ENCODE measurements at places on chromosomes 5 and 9. TPM values are rescaled to one million over a fixed set of nuclear protein-coding genes. Genes with fewer than 3 reads are reported as not detected.

The PSD2 gene
- total RNA-seq = not detected

GRCh38 chr5:150317048-150318003 is 14.6 kb upstream of the ARSI start:
- DNase-seq = peak; percentile 83
- no peak overlapping the region for H3K4me3 ChIP-seq
- H3K27me3 ChIP-seq = no peaks in the 10 kb centered on the region
- H3K27ac ChIP-seq = peak overlapping the region; percentile 71

The MYO10 gene
- total RNA-seq = 9.3 TPM

DNA sequence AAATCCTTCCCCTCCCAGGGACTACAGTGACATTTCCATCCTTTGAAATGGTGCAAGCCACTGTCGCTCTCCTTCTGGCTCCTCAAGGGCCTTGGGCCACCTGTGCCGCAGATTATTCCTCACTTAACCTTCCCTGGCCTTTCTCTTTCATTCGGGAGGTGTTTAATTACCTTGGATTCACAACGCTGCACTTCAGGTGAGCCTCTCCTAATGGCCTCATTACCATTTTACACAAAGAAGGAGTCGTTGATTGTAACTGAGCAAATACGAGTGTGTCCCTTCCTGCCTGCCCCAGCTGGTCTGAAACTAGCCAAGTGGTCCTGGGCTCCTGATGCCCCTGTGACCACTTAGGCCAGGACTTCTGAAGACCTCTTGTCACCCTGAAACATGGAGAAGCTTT is 205.0 kb downstream of the CRB2 start:
- no peak for DNase-seq
- H3K36me3 ChIP-seq = no peaks in the 10 kb centered on the region
- no peaks in the 10 kb centered on the region for H3K4me1 ChIP-seq
- H3K4me3 ChIP-seq = no peak overlapping the region
- no peaks in the 10 kb centered on the region for H3K27me3 ChIP-seq

The C9orf153 gene
- 0.55 TPM for total RNA-seq

The SSBP2 gene
- total RNA-seq = 28.9 TPM

GRCh38 chr5:139262742-139263445 is 30.6 kb upstream of the MATR3 start:
- H3K27me3 ChIP-seq = no peaks in the 10 kb centered on the region
- peak; percentile 89 for DNase-seq
- no peak overlapping the region for H3K4me3 ChIP-seq
- H3K27ac ChIP-seq = no peak overlapping the region

The SLCO4C1 gene
- total RNA-seq = not detected

GRCh38 chr5:39658866-39659265 is 234.1 kb upstream of the DAB2 start:
- no peaks in the 10 kb centered on the region for H3K36me3 ChIP-seq
- H3K4me3 ChIP-seq = no peak overlapping the region
- H3K27me3 ChIP-seq = peaks cover 10% of the 10 kb centered on the region
- H3K4me1 ChIP-seq = no peaks in the 10 kb centered on the region
- no peak for DNase-seq

The ARID3C gene
- 0.13 TPM for total RNA-seq

- no peaks in the 10 kb centered on the region for H3K27me3 ChIP-seq
- peaks cover 2% of the 10 kb centered on the region for H3K36me3 ChIP-seq
- no peak for DNase-seq
Observed at GRCh38 chr5:76714751-76715485, 1.0 kb upstream of the F2R start.

DNA sequence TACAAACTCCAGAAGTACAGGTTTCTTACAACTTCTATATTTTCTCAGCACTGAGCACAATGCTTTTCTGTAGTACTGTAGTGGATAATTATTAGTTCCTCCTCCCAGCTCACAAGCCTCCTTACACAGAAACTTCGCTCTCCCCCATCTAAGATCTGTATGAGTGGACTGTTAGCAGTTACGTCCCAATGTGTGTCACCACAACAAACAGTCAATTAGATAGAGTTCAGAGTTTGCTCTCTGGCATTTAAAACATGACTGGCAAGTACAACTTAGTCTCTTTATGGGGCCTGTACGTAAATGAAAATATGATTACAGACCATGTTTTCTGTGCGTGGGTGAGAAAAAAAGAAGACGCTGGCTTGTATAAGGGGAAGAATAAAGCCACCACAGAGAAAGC is 631.4 kb upstream of the DMAC1 start:
- H3K36me3 ChIP-seq = peaks cover 2% of the 10 kb centered on the region
- H3K4me1 ChIP-seq = no peaks in the 10 kb centered on the region
- H3K27me3 ChIP-seq = no peaks in the 10 kb centered on the region
- no peak for DNase-seq
- H3K27ac ChIP-seq = no peak overlapping the region

- peak; percentile 59 for DNase-seq
- H3K27me3 ChIP-seq = peaks cover 25% of the 10 kb centered on the region
- H3K27ac ChIP-seq = no peak overlapping the region
- no peak overlapping the region for H3K4me3 ChIP-seq
Observed at GRCh38 chr9:127923046-127923445, 6.2 kb upstream of the ST6GALNAC4 start.

GRCh38 chr9:125902831-125903512 is 155.8 kb downstream of the PBX3 start:
- no peaks in the 10 kb centered on the region for H3K27me3 ChIP-seq
- no peak overlapping the region for H3K4me3 ChIP-seq
- H3K4me1 ChIP-seq = peaks cover 21% of the 10 kb centered on the region
- H3K27ac ChIP-seq = no peak overlapping the region

- DNase-seq = no peak
- H3K4me1 ChIP-seq = no peaks in the 10 kb centered on the region
- H3K36me3 ChIP-seq = no peaks in the 10 kb centered on the region
- H3K27ac ChIP-seq = no peak overlapping the region
Observed at GRCh38 chr5:4758996-4759395, 381.1 kb upstream of the ADAMTS16 start.

GRCh38 chr5:72256536-72256935 is 63.5 kb downstream of the MRPS27 start:
- no peak overlapping the region for H3K27ac ChIP-seq
- no peak overlapping the region for H3K4me3 ChIP-seq
- H3K4me1 ChIP-seq = peaks cover 4% of the 10 kb centered on the region
- no peaks in the 10 kb centered on the region for H3K27me3 ChIP-seq

The NACC2 gene
- total RNA-seq = 3.6 TPM

- H3K27ac ChIP-seq = no peak overlapping the region
- no peak overlapping the region for H3K4me3 ChIP-seq
- no peak for DNase-seq
- H3K4me1 ChIP-seq = peaks cover 22% of the 10 kb centered on the region
- 0 out of 2 replicates have a peak, but pooled peaks cover 3% of the 10 kb centered on the region for H3K27me3 ChIP-seq
Observed at GRCh38 chr5:82351297-82351696, 73.1 kb upstream of the RPS23 start.

- H3K27ac ChIP-seq = no peak overlapping the region
- H3K4me3 ChIP-seq = no peak overlapping the region
- no peaks in the 10 kb centered on the region for H3K27me3 ChIP-seq
- H3K4me1 ChIP-seq = no peaks in the 10 kb centered on the region
- no peak for DNase-seq
Observed at GRCh38 chr5:19002111-19002510, 985.9 kb downstream of the CDH18 start.

Data from SJCRH30 (cell line).